ENCODE measurements at places on chromosomes 3 and 15.

- no peak for DNase-seq
Observed at GRCh38 chr3:152375546-152375945, 106.8 kb downstream of the MBNL1 start.

DNA sequence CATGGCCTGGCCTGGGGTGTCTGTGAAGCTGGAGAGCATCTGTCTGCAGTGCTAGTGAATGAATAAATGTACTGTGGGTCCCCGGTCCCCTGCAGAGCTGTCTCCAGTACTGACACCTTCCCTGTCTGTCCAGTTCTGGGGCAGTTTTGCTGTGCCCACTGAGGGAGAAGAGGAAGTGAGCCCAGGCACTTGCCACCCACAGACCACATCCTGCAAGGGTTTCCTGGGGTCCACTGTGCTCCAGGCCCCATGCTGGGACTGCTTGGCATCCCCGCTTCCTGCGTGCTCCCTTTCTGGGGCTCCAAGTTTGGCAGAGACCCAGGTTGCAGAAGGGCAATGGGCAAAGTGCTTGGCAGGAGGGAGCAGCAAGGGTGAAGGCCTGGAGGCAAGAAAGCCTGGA is 4.9 kb upstream of the SLC6A6 start:
- no peak for DNase-seq

DNA sequence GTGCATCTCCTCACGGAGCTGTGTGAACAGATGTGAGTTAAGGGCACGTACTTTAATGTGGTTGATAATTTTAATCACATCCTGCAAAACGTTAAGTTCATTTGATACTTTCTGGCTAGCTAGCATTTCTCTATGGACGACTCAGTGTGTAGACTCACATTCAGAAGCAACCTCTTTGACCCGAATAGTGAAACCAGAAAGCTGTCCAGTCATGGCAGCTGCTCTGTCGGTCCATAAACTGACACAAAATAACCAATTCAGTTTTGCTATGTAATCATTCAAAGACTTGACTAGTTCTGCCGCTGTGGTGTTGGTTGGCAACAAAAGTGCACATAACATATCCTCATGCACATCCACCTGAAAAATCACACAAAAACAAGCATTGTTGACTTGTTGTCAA is 3.7 kb upstream of the GFM1 start:
- no peak for DNase-seq

- no peak for DNase-seq
Observed at GRCh38 chr3:197431346-197431910, 124.3 kb downstream of the BDH1 start.

GRCh38 chr15:62124176-62124972 is 40.7 kb downstream of the C2CD4B start:
- DNase-seq, result peak; percentile 64

GRCh38 chr3:171586274-171586673 is 126.1 kb upstream of the TNIK start:
- DNase-seq, result no peak

DNA sequence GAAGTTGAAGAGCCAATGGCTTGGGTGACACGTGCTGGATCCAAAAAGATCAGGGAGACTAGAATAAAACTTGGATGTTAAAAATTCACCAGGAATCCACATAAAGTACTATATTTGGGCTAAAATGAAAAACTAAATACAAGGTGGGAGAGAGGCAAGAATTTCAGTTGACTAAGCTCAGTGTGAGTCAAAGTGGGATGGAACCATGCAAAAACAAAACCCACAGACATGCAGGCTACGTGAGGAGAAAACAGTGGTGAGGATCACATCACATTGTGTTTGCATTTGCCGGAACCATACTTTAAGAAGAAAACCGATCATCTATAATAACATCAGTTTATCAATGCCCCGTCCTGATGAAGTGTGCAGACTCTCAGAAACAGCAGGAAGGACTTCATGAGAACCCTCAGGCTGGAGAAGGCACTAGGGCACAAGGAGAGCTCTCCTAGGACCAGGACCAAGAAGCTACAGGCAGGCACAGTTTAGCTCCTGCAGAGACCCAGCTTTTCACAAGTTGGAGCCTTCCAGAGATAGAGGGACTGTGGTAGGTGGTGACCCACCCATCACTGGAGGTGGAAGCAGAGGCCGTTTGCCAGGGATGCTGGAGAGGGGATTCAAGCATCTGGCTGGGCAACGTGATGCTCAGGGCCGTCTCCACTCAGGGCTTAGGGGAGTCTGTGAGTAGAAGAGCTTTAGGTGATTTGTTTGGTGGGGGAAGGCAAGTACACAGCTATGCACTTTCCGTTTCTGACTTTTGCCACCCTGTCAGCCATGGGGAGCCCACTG is 29.0 kb upstream of the NR2E3 start:
- DNase-seq, result no peak

GRCh38 chr3:188664795-188665194 is 507.0 kb upstream of the TPRG1 start:
- DNase-seq, result no peak

DNA sequence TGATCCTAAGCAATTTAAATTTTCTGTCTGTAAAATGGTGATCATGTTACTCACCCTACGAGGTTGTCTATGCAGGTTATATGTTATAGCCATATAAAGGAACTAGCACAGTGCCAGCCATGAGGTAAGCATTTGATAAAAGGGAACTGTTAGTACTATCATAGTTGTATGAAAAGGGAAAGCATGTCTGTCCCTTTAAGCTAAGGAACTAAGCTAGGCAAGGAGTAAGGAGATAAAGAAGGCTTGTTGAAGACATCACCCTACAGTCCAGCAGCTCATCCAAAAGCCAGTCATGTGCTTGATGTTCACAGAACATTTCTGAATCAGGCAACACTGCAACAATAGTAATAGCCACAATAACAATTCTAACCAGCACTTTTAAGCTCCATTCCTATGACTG is 243.9 kb downstream of the ZBTB20 start:
- no peak for DNase-seq

- peak; percentile 64 for DNase-seq
Observed at GRCh38 chr3:6921066-6921465, 60.2 kb downstream of the GRM7 start.

GRCh38 chr15:31481142-31481541 is 154.5 kb downstream of the KLF13 start:
- no peak for DNase-seq

- no peak for DNase-seq
Observed at GRCh38 chr3:4719046-4719501, 225.9 kb downstream of the ITPR1 start.

DNA sequence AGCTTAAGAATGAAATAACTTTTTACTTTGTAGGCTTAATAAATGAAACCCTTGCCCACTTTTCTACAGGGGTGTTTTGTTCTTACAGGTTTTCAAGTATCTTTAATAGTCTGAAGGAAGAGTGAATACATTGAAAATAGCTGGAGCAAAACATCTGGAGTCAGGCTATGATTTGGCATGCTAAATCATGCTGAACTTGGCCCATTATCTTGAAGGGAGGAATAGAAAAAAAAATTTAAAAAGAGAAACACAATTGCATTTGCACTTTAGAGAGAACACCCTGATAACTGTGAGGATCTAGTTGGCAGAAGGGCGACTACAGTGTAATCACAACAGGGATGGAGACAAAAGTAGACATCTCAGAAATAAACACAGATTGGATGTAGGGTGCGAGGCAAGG is 1.8 kb upstream of the IQGAP1 start:
- DNase-seq, result no peak

GRCh38 chr3:30112902-30113484 is 493.4 kb upstream of the TGFBR2 start:
- peak; percentile 63 for DNase-seq

DNA sequence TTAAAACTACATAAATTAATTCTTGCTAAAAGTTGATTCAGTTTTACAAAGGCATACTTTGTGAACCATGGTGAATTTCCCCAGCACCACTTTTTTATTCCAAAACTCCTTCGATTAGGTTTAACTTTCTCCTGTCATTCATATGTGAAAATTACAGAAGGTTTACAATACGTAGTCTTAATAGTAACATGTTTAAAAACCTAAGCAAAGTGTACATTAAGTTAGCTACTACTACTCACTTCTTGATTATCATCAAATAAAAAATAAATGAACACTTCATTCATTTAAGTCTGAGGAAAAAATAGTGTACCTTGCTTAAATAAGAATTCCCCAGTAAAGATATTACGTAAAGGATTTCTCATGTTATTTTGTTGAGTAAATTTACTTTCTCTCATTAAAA is 38.6 kb downstream of the DCUN1D1 start:
- no peak for DNase-seq

GRCh38 chr3:123818921-123819429 is 65.2 kb downstream of the MYLK start:
- no peak for DNase-seq

GRCh38 chr3:32947789-32948238 is 3.6 kb upstream of the CCR4 start:
- DNase-seq, result peak; percentile 84

DNA sequence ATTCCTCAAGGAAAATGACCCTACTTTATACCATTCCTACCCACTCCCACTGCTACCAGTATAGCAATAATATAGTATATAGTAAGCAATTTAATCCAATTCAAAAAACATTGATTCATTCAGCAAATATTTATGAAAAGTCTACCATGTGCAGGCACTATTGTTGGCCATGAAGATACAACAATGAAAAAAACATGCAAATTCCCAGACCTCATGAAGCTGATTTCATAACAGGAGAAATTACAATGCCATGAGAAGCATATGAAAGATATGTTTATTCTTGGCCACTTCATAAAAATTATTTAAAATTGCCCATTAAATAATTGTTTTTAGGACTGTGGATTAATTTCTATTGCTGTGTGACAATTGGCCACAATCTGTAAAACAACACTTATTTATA is 315.8 kb upstream of the COL8A1 start:
- DNase-seq, result no peak

GRCh38 chr15:59746777-59747176 is 57.7 kb upstream of the BNIP2 start:
- DNase-seq, result no peak

- DNase-seq, result no peak
Observed at GRCh38 chr3:159910991-159911663, 77.5 kb upstream of the IL12A start.

GRCh38 chr3:28698706-28699105 is 350.1 kb upstream of the AZI2 start:
- DNase-seq, result no peak

DNA sequence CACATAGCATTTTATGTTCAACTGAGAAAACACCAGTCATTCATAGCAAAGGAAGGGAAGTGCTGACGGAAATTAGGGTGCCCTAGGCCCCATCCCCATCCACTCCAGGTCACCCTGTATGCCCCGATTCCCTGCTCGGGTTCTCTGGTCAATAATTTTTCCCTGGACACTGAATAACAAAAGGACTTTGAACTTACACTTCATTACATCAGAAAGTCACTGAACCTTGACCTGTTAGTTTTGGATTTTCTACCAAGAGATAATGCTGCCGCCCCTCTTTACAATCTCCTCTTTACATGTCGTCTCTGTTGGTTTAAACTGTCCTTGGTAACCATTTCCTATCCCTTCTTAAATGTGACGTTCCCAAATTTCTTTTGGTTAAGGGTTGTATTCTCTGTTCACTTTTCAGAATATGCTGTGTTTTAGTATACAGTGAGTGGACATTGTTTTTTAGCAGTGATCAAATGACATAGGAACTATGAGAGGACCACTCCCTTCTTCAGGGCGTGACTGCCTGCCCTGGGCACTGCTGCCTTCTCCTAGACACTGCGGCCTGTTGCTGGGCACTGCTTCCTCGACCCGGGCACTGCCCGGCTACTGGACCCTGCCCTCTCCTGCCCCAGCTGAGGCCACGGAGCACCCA is 13.6 kb upstream of the AHSG start:
- DNase-seq, result no peak

DNA sequence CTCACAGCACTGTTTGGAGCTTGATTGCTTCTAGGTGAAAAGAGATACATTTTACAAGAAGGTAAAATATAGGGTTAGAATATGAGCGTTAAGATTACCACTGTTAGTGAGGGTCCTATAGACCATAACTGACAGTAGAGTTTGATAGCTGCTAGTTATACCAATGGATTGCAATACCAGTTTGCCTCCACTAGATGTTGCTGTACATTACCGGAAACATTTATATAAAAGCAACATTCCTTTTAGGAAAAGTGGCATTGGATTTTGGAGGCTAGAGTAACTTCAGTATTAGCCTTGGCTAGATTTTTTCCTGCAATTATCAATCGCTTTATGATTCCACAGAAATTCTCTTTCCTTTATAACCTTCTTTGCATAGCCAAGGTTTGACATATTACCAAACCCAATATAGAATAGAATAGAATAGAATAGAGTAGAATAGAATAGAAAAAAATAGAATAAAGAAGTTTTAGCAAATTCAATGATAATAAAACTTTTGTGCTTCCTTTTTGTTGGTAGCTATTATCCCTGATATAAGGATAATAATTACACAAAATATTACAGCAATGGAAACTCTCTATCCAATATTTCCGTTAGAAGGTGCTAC is 1093.6 kb upstream of the ALCAM start:
- peak; percentile 22 for DNase-seq

- DNase-seq, result no peak
Observed at GRCh38 chr15:101781928-101782327, 21.4 kb upstream of the OR4F6 start.
